A549 treated with CpdA at 1 μM for 4 hours (cell line): ENCODE measurements at places on chromosomes 12 and 14. TPM values are rescaled to one million over a fixed set of nuclear protein-coding genes. Genes with fewer than 3 reads are reported as not detected.

The CLMN gene
- total RNA-seq = 4.4 to 4.9 TPM (median 4.7 TPM) in 5 replicates

The RILPL1 gene
- total RNA-seq = 8.3 to 14.6 TPM (median 12.2 TPM) in 5 replicates

The ABHD12B gene
- not detected in 5 replicates for total RNA-seq

The RERGL gene
- total RNA-seq = not detected in 5 replicates

The SIX1 gene
- total RNA-seq = 6.1 to 8.5 TPM (median 7.8 TPM) in 5 replicates

The MUCL1 gene
- not detected in 5 replicates for total RNA-seq

The CYP27B1 gene
- 1.4 to 3.7 TPM (median 2.3 TPM) in 5 replicates for total RNA-seq

The C12orf60 gene
- total RNA-seq = 1.4 to 1.8 TPM (median 1.5 TPM) in 5 replicates

The DLK1 gene
- total RNA-seq = 0.22 to 0.65 TPM (median 0.48 TPM) in 5 replicates

The MAPKAPK5 gene
- total RNA-seq = 52.6 to 63.1 TPM (median 57.8 TPM) in 5 replicates

The IFNG-AS1 gene
- total RNA-seq = not detected in 5 replicates

The POTEM gene
- not detected in 5 replicates for total RNA-seq

The SRP54 gene
- 55.3 to 68.6 TPM (median 59.1 TPM) in 5 replicates for total RNA-seq

The EML5 gene
- total RNA-seq = 0.72 to 0.92 TPM (median 0.77 TPM) in 5 replicates

The KCNMB4 gene
- 0.10 to 0.18 TPM (median 0.12 TPM) in 5 replicates for total RNA-seq

The SH2B3 gene
- 6.4 to 8.1 TPM (median 6.7 TPM) in 5 replicates for total RNA-seq

The PRH2 gene
- total RNA-seq = 0.24 to 0.34 TPM (median 0.31 TPM) in 3 of 5 replicates, not detected in the others

The APOF gene
- total RNA-seq = not detected in 5 replicates

The GNB3 gene
- total RNA-seq = 1.7 to 2.4 TPM (median 1.9 TPM) in 5 replicates

The SIX6 gene
- not detected in 5 replicates for total RNA-seq

The NRL gene
- 0.48 to 1.2 TPM (median 1.0 TPM) in 5 replicates for total RNA-seq

The HOXC9 gene
- total RNA-seq = 10.6 to 13.6 TPM (median 12.5 TPM) in 5 replicates

The PRR4 gene
- 1.5 to 4.3 TPM (median 3.3 TPM) in 5 replicates for total RNA-seq

The BEGAIN gene
- 8.2 to 15.0 TPM (median 11.0 TPM) in 5 replicates for total RNA-seq

The DICER1 gene
- 15.4 to 22.3 TPM (median 18.9 TPM) in 5 replicates for total RNA-seq

The CMA1 gene
- not detected in 5 replicates for total RNA-seq

The TPH2 gene
- total RNA-seq = not detected in 5 replicates

The CD163 gene
- total RNA-seq = not detected in 5 replicates

The RGS6 gene
- total RNA-seq = not detected in 5 replicates

The PMCH gene
- 0.07 TPM in 1 of 5 replicates, not detected in the others for total RNA-seq

The PNMA1 gene
- 55.7 to 62.5 TPM (median 59.4 TPM) in 5 replicates for total RNA-seq

The BCL2L2 gene
- total RNA-seq = 19.2 to 23.2 TPM (median 20.4 TPM) in 5 replicates

The DACT1 gene
- total RNA-seq = 0.40 to 0.81 TPM (median 0.54 TPM) in 5 replicates

The ZNF891 gene
- 0.38 to 0.47 TPM (median 0.43 TPM) in 5 replicates for total RNA-seq

The CLEC4C gene
- not detected in 5 replicates for total RNA-seq

The TMTC1 gene
- total RNA-seq = 0.03 to 0.12 TPM (median 0.08 TPM) in 5 replicates

The ETFBKMT gene
- total RNA-seq = 0.66 to 1.4 TPM (median 1.1 TPM) in 5 replicates

The OLR1 gene
- total RNA-seq = 0.75 to 2.6 TPM (median 1.3 TPM) in 5 replicates

The CLEC9A gene
- total RNA-seq = not detected in 5 replicates

The SYT1 gene
- 5.3 to 8.6 TPM (median 6.3 TPM) in 5 replicates for total RNA-seq

The COCH gene
- 20.4 to 30.4 TPM (median 24.9 TPM) in 5 replicates for total RNA-seq

The TAS2R46 gene
- total RNA-seq = not detected in 5 replicates

The HELB gene
- total RNA-seq = 1.5 to 1.7 TPM (median 1.7 TPM) in 5 replicates

The FGF6 gene
- not detected in 5 replicates for total RNA-seq

The CCDC92 gene
- 17.3 to 27.8 TPM (median 23.3 TPM) in 5 replicates for total RNA-seq

The LRP1-AS gene
- total RNA-seq = not detected in 5 replicates

The HVCN1 gene
- total RNA-seq = 0.17 to 0.93 TPM (median 0.63 TPM) in 5 replicates

The TMEM30B gene
- 0.05 to 0.17 TPM (median 0.13 TPM) in 5 replicates for total RNA-seq

The LIN7A gene
- 0.33 to 0.55 TPM (median 0.43 TPM) in 5 replicates for total RNA-seq

The TAMALIN gene
- total RNA-seq = 0.44 to 1.2 TPM (median 0.58 TPM) in 5 replicates

The NGB gene
- not detected in 5 replicates for total RNA-seq

The ABCC9 gene
- 0.01 TPM in 1 of 5 replicates, not detected in the others for total RNA-seq

The DRAM1 gene
- total RNA-seq = 23.8 to 29.4 TPM (median 28.9 TPM) in 5 replicates

The SDR9C7 gene
- total RNA-seq = 0.05 TPM in 1 of 5 replicates, not detected in the others

The TAS2R8 gene
- total RNA-seq = not detected in 5 replicates
